Foreskin keratinocyte (primary cell): ENCODE measurements at places on chromosomes 1 and 21. TPM values are rescaled to one million over a fixed set of nuclear protein-coding genes. Genes with fewer than 3 reads are reported as not detected.

Gene GBP5
- total RNA-seq, result not detected in 2 replicates

Gene SLC9C2
- total RNA-seq, result not detected in 2 replicates

Gene GPR37L1
- 0.03 TPM in 1 of 2 replicates, not detected in the other for total RNA-seq

Gene LMX1A
- not detected in 2 replicates for total RNA-seq

Gene PTAFR
- total RNA-seq, result 5.9 and 6.7 TPM in 2 replicates

Gene ADAMTS5
- not detected in 2 replicates for total RNA-seq

Gene COL8A2
- total RNA-seq, result 0.68 and 0.78 TPM in 2 replicates

Gene ANGPTL7
- not detected in 2 replicates for total RNA-seq

Gene ZNF593OS
- not detected in 2 replicates for total RNA-seq

Gene CASQ2
- total RNA-seq, result not detected in 2 replicates

Gene ZNF695
- 4.3 and 6.2 TPM in 2 replicates for total RNA-seq

Gene C1QB
- total RNA-seq, result not detected in 2 replicates

Gene PTPRU
- total RNA-seq, result 16.1 and 17.5 TPM in 2 replicates

Gene REG4
- total RNA-seq, result not detected in 2 replicates

Gene LMOD1
- not detected in 2 replicates for total RNA-seq

Gene SPATA46
- total RNA-seq, result not detected in 2 replicates

Gene TGFB2
- 4.8 and 6.6 TPM in 2 replicates for total RNA-seq

Gene HSD11B1
- total RNA-seq, result 0.56 and 0.61 TPM in 2 replicates

Gene DHCR24
- 257 and 310 TPM in 2 replicates for total RNA-seq

Gene ZBTB21
- total RNA-seq, result 17.1 and 21.7 TPM in 2 replicates

Gene DNAH14
- 13.9 and 15.2 TPM in 2 replicates for total RNA-seq

Gene CFAP126
- total RNA-seq, result not detected in 2 replicates
